GM19239 (cell line): ENCODE measurements at places on chromosomes 11 and 22.

GRCh38 chr11:47399860-47400767, 8.3 kb upstream of the SLC39A13 start:
- DNase-seq, result peak; percentile 52

- DNase-seq, result no peak
These were observed 17.5 kb upstream of the FOLR1 start for GRCh38 chr11:72174302-72175070.

DNA sequence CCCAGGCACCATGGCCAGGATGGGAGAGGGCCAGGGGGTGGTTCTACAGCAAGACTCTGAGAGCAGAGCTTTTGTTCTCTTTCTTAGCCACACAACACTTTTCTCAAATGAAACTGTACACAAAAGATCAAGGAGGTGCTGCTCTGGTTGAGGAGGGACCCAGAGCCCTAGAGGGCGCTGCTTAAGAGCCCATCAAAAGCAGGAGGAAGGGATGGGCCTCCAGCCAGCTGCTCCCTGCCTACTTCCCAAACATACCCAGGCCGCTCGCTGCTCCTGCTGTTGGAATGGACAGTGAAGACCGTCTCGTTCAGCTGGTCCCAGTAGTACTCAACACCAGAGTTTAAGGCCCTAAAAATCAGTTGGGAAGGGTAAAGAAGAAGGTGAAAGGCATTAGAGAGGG, 18.4 kb upstream of the CHRM4 start:
- no peak for DNase-seq

- no peak for DNase-seq
These were observed 68.1 kb upstream of the CCDC179 start for GRCh38 chr11:22928207-22928917.

GRCh38 chr11:534396-535209, 773 bp downstream of the HRAS start:
- no peak for DNase-seq

DNA sequence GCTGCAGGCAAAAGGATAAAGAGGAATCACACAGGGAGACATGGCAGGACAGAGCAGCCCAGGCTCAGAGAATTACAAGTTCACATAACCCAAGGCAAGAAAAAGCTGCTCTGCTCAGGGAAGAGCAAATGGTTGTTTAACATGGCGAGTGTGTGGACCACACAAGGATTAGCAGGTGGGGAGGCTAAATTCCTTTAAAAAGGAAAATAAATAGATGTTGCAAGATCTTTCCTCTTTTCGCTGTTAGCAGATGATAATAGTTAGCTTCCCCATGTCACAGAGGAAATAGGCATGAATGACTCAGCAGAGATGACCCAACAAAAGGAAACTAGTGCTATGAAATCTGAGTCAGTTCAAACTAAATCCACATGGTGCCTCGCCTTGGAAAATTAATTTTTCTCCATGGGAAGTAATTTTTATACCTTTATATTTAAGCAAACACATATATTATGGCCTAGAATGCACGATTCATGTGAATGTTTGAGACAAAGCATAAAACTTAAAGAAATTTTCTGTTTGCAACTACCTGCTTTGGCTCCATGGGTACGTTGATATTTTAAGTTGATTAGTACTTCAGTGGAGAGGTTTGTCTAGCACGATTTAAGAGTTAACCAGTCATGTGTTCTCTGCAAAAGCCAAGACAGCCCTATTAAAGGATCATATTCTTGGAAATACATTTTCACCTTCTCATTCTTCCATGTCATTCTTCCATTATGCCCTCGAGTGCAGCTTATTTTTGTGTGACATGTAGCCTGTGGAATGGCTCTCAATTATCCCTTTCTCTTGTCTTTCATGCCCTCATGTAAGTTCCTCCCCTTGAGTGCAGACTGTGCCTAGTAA, 38.5 kb upstream of the FJX1 start:
- DNase-seq, result no peak
